ENCODE measurements at places on chromosomes 2 and 18.

DNA sequence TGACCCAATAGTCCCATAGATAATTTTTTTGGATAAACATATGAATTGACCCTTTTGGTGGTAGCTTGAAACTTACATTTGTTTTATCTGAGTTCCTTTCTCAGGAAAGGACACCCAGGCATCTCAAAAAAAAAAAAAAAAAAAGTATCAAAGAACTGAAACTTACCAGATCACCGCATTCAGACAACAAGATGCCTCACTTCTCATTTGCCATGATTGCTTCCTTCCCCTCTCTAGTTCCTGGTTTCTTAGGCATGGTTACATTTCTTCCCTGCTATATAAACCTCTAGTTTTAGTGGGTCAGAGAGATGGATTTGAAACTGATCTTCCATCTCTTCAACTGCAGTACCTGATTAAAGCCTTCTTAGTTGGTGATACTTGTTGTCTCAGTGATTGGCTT lies 240.1 kb downstream of the ACKR3 start:
- no peak for DNase-seq

DNA sequence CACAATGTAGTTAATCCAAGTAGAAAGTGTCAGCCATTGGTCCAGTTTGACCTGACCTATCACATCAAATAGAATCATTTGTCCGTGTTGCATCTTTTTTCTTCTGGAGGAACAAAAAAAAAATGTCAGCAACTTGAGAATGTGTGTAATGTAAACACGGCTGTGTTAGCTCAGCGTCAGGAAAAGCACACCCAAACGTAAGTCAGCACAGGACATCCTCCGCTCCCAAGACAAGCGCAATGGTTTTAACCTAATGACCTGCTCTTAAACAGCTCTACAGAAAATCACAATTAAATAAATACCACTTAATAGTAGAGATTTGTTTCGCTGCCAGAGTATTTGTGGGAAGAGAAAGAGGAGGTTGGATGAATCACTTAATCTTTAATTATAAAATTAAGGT lies 59.4 kb downstream of the OSR1 start:
- no peak for DNase-seq

- DNase-seq = no peak
Observed at GRCh38 chr2:152613235-152613634, 104.0 kb downstream of the PRPF40A start.

- DNase-seq = no peak
Observed at GRCh38 chr2:191170301-191170636, 19.5 kb upstream of the STAT4 start.

DNA sequence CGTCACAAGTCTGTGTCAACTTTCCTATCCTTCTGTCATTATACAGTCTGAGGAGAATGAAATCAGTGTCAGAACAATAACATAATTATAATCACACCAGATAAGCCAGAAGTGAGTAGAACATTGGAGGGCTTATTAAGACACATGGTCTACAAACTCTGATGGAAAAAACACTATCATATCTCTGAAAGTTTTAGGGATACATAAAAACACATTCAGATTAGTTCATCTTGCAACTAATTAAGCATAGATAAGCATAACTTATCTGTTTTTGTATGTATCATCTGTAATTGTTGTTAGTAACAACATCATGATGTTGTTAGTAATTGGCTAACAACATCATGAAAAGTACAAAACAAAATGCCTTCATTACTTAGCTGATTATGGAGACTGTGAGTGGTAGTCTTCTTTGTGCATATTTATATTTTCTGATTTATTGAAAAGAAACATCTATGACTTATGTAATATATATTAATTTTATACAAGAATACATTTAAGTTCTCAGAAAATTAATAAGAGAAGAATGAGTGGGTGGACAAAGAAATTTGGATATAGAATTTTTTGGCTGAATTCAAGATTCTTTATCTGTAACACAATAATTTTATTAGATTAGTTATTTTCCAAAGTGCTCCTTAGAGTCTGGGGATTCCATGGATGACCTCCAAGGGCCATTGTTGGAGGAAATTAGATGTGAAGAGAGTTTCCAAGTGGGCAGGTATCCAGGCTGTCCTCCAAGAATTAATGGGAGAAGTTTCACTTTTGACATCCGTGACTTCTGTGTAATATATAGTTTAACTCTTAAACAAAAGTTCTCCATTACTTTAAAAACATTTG lies 16.9 kb upstream of the CCDC102B start:
- no peak for DNase-seq

- no peak for DNase-seq
Observed at GRCh38 chr2:191797500-191797899, 49.4 kb downstream of the CAVIN2 start.

DNA sequence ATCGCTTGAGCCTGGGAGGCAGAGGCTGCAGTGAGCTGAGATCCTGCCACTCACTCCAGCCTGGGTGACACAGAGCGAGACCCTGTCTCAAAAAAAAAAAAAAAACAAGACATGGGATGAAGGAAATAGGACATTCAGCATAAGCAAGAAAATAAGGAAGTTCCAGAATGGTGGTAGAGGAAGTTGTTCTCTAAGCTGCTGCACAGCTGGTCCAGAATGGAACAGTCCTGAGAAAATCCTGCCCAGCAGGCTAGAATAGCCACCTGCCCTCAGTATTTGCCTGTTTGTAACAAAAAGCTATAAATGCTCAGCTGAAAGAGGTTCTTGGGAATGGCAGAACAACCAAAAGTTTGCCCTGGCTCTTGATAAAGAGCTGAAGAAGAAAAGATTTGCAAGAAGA lies 11.1 kb upstream of the MAPRE3 start:
- no peak for DNase-seq

All from anterior cingulate cortex (tissue), 58 donors.